GOT3 (cell line): ENCODE measurements at places on chromosomes 1 and 21.

DNA sequence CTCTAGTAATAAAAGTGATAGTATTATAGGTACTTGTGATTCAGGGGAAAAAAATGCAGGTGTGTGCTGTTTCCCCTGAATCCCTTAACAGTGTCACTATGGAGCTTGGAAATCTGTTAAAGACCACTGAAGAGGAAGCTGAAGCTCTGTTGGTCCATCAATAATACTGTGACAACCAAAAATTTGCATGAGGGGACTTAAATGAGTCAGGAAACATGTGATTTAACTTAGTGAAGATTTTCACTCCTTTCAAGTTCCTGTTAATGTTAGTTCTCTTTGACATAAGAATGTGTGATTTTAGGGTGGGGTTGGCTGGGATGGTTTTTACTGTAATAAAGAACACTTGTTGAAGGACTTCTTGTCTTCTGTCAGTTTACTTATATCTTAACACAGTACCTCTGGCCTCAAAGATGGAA, 32.0 kb downstream of the VANGL2 start:
- DNase-seq, result no peak

- no peak for DNase-seq
Measured at GRCh38 chr1:82449506-82450057, 648.8 kb downstream of the ADGRL2 start.

DNA sequence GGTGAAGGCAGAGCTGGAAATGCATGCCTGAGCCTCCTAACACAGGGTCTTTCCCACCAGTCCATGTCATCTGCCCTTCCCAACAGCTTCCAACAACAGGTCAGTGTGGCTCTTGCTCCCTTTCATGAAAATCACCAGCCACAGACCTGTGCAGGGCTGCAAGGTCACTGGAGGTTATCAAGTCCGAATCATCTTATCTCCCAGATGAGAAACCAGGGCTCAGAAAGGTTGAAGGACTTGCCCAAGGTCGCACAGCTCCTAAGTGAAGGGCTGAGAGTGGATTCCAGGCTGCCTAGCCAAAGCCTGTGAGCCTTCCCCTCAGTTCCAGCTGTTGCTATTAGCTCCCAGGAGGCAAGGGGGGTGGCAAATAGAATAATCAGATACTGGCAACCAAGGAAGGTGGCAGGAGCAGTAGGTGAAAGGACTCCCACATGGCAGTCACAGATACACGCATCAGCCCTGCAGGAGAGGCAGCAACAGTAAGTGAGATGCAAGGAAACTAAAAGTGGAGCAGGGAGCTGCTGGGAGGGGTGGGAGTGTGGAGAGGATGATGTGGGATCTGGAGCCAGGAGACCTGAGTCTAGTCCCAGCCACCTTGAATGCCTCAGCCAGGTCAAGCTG, 74.2 kb downstream of the SSBP3 start:
- no peak for DNase-seq

DNA sequence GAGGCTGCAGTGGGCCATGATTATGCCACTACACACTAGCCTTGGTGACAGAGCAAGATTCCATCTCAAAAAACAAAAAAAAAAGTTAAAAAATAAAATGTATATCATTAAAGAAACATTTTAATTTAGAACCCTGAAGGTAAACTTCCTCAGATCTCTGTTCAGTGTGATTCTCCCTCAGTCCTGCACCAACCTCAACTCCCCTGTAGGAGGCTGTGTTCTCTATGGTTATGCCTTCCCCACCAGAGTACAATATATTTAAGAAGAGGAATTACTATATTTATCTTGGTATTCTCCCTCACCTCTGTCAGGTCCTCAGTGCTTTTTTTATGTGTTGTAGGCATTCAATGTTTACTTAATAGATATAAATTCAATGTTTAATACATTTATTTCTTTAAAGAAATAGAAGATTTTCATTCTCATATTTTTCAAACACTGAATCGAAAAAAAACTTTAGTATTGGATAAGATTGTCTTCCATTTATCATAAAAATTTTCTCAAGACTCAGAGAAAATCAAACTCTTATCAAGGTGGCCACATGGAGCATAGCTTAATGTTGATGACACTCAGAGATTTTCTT, 4.8 kb upstream of the LRRC8B start:
- DNase-seq, result no peak

- no peak for DNase-seq
Measured at GRCh38 chr1:6426972-6427350, 2.4 kb downstream of the ESPN start.

DNA sequence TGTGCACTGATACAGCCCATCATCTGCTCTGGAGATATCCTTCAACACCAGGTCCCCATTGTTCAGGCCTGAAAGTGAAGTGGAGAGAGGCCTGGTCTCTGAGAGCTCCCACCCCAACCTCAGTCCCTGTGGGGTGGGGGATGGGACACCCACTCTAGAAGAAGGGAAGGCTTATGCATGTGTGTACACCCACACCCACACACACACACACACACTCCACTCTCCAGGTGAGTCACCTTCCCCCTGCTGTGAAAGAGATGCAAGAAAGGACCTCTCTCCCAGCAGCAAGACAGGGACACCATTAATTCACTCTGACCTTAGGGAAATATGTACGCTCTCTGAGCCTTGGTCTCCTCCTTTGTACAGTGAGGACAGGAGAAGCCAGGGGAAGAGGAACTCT, 5.9 kb downstream of the VSIG8 start:
- DNase-seq, result no peak

GRCh38 chr1:205365945-205366463, 9.3 kb upstream of the KLHDC8A start:
- DNase-seq, result no peak

- no peak for DNase-seq
Measured at GRCh38 chr1:38094711-38095290, 48.2 kb upstream of the POU3F1 start.

DNA sequence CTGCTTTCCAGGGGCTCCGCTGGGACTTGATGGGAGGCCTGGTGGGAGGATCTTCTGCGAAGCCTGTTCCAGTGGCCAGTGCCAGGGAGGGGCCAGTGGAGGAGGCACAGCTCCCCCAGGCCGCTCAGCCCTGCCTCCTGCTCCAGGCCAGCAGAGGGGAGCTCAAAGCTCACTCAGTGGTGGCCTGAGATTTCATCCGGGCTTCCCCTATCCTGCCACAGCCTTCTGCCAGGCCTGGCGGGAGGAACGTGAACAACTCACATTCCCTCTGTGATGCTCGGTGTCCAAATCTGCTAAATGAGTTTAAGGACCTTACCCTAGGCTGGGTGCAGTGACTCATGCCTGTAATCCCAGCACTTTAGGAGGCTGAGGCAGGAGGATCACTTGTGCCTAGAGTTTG, 3.3 kb downstream of the CLCNKB start:
- no peak for DNase-seq

DNA sequence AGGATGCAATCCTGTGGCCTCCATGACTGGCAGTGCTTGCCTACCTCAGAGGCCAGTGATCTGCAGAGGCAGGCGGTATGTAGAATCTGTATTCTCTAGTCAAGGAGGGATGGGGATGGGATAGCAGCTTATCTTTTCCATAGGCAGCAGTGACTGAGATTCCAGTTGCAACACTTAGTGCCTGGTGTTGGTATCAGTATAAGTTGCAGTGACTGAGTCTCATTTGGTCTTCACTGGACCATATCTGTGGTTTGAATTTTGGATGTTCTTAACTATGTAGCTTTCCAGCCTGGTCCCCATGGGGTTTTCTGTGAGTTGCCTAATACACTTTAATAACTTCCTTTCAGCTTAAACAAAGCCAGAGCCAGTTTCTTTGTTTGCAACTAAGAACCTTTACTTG, 16.5 kb downstream of the DYRK1A start:
- no peak for DNase-seq

GRCh38 chr1:202276920-202277319, 64.8 kb downstream of the UBE2T start:
- DNase-seq, result no peak

DNA sequence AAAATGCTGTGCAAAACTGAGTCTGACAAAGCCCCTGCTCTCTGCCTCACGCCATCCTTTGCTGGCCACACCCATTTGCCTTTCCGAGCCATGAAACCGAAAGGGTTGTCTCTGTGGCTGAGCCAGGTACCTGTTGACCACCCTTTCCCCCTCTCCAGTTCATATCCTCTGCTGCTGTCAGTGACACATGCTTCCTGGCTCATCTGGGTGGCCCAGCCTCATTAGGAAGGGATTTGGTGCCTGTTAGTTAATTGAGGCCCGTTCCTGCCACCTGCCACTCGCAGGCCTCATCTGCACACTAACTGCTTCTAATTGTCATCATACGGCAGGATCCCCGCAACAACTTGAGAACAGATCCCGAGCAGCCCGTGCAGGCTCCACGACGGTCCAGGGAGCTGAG, 79.2 kb downstream of the OLIG1 start:
- no peak for DNase-seq

DNA sequence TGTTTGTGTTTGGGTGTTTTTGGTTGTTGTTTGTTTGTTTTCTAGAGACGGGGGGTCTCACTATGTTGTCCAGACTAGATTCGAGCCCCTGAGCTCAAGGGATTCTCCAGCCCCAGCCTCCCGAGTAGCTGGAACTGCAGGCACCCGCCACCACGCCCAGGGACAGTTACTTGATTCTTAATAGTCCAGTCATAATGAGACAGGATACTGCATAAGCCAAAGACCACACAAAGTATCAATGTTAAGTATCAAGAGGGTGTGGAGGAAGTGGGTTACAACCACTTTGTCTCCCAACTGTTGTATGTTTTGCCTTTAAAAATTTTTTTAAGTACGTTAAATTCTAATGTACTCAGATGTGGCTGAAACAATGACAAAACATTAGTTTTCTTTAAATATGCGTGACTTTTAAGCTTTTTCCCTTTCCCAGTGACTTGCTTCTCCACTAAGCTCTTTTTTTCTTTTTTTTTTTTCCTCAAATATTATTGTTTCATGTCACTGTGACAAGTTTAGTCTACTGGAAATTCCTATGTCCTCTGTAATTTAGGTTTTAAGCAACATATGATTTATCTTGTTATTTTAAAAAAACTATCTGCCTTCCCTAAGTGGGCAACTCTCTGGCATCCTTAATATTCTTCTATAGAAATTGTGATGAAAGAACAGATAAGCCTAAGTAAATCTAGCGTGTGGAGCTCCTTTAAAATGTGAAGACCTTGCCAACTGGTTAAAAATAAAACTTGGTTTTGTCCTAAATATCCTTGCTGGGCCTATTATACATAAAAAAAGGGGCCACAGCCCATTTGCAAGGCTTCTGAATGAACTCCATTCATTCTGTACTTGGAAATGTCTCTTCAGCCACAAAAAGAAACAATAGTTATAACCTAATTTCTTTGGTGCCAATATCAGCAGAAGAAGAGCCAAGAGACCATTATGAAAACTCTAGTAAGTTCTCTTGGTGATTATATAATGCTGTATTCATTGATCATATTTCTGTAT, 56.2 kb upstream of the DPH5 start:
- DNase-seq, result no peak

GRCh38 chr1:222301652-222302051, 246.3 kb downstream of the HHIPL2 start:
- DNase-seq, result no peak

DNA sequence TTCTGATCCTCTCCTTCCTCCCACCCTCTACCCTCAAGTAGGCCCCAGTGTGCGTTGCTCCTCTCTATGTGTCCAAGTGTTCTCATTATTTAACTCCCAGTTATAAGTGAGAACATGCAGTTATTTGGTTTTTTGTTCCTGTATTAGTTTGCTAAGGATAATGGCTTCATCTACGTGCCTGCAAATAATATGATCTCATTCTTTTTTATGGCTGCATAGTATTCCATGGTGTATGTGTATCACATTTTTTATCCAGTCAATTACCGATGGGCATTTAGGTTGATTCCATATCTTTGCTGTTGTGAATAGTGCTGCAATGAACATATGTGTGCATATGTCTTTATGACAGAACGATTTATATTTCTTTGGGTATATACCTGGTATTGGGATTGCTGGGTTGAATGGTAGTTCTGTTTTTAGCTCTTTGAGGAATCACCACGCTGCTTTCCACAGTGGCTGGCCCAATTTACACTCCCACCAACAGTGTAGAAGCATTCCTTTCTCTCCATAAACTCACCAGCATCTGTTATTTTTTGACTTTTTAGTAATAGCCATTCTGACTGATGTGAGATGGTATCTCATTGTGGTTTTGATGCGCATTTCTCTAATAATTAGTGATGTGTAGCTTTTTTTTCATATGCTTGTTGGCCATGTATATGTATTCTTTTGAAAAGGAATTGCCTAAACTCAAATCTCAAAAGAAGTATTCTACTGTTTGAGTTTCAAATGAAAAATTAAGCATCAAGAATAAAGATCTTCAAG, 116.9 kb downstream of the ETS2 start:
- DNase-seq, result no peak

DNA sequence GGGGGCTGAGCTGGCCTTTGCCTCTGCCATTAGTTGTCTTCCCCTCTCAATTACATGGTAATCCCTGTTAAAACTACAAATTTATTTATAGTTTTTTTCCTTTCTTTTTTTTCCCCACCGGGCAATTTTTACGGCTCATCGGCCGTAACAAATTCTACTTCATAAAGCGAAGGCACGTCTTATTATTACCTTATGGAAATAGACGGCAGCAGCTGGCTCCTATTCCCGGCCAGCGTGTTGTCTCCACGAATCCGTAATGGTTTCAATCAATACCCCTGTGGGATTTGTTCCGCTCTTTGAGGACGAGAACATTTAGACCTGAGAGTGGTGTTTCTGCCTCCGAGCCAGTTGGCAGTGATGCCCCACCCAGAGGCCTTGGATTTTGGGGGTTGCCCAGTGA, 52.4 kb upstream of the IGSF21 start:
- no peak for DNase-seq

GRCh38 chr1:106319612-106320011, 736.9 kb upstream of the PRMT6 start:
- no peak for DNase-seq

GRCh38 chr1:186050360-186050759, 316.2 kb downstream of the HMCN1 start:
- no peak for DNase-seq

- no peak for DNase-seq
Measured at GRCh38 chr1:8021676-8022266, 4.3 kb downstream of the ERRFI1 start.

- DNase-seq, result no peak
Measured at GRCh38 chr21:26473471-26473870, 99.6 kb downstream of the CYYR1 start.

DNA sequence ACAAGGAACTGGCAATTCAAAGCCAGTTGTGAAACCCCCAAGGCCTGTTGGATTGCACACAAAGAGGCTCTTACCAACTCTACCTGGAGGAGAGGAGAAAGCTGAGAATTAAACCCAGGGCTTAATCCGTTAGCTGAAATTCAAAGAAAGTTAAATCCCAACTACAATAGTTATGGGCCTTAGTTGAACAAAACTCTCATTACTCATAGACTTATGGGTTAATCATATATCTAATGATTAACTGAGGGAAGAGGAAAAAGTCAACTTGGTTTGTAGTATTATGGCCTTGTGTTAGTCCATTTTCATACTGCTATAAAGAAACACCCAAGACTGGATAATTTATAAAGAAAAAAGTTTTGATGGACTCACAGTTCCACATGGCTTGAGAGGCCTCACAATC, 838.2 kb upstream of the ADGRL2 start:
- no peak for DNase-seq

DNA sequence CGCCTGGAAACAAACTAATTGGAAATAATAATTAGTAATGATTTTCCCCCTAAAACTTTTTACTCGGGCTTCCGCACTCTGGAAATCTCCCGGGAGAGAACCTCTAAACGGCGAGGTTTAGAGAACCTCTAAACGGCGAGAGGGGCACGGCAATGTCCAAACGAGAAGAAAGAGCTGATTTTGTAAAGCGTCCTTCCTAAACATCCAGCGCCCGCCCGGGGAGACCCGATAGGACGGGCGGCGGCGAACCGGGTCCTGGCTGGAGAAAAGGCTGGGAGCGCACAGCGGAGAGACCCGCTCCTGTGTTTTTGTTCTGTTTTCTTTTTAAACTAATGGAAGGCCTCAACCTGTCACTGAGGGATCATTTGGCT, 1.6 kb downstream of the PAX7 start:
- no peak for DNase-seq
